ENCODE measurements at places on chromosomes 6 and 20.

DNA sequence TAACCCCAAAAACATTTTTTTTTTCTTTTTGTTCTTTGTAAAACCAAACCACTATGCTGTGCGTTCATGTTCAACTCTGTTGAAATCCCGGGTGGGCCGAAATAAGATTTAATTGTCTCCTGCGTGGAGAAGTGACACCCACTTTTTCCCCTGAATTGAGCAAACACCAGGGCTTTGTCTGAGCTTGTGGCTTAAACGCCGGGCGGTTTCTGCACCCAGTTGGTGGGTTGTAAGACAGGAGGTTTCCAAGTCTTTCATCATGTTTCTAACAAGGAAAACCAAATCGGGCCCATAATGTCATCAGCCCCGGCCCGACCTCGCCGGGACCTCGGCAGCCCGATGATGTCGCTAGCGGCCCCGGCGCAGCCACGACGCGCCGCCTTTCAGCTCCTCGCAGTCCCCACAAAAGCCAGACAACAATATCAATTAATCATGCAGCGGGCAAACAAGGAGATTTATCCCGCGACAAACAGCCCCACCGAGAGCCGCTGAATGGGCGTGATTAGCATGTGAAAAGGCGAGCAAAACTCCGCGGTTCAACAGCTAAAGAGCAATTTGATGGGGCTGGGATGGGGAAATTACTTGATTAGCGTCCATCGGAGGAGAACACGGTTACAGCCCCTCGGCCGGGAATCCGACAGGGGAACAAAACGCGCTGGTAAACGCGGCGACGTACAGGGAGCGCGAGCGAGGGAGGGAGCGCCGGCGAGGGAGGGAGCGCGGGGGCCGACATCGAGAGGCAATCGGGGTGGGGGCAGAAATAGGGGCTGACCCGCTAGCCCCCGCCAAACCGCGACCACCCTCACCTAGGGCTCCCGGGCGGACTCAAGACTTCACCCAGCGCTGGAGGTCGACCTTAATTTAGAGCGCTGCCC lies 5.3 kb downstream of the LINC00237 start:
- DNase-seq, result no peak

- DNase-seq, result no peak
These were observed 3.5 kb upstream of the HTR1B start for GRCh38 chr6:77466451-77467437.

GRCh38 chr6:45746046-45746445 lies 269.6 kb downstream of the CLIC5 start:
- DNase-seq, result no peak

GRCh38 chr20:17875981-17876385 lies 92.6 kb downstream of the SNX5 start:
- no peak for DNase-seq

- DNase-seq, result no peak
These were observed 36.9 kb downstream of the B4GALT5 start for GRCh38 chr20:49676581-49677291.

- no peak for DNase-seq
These were observed 372.1 kb upstream of the HS3ST5 start for GRCh38 chr6:114714836-114715507.

- DNase-seq, result no peak
These were observed 9.9 kb upstream of the SNX9 start for GRCh38 chr6:157813191-157813590.
